ENCODE measurements at places on chromosomes 11 and 22.

DNA sequence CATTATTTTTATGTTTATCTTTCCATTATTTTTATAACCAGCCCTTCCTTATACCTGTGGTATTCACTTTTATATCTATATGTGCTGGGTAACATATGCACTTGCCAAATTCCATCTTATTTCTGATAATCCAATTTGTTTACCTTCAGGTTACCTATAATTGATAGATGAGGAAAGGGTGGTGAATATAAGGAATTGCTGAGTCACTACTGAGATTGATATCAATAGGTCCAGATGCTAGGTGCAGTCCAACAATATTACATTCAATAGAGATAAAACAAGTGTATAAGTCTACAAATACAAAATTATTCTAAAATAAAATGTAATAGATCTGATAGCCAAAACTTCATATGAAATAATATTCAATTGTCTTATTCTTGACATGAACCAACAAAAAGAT lies 759.0 kb upstream of the CCDC90B start:
- DNase-seq, result no peak

DNA sequence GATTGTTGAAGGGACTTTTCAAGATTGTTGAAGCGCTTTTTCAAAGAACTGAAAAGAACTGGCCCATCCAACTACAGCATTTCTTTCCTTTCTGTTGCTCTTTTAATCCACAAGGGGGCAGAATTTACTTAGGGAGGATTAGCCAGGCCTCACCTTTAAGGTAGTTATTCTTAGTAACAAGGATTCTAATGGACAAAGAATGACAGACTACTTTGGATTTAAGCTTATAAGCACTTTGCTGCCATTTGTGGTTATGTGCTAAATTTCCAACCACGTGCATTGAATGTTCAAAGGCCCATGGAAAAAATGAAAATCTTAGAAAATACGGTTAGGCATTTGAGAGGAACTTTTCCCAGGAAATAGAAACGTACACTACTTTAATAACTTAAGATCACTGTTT lies 49.5 kb upstream of the HSPA8 start:
- DNase-seq, result no peak

- DNase-seq, result no peak
Observed at GRCh38 chr11:494761-495536, 12.1 kb downstream of the RNH1 start.

DNA sequence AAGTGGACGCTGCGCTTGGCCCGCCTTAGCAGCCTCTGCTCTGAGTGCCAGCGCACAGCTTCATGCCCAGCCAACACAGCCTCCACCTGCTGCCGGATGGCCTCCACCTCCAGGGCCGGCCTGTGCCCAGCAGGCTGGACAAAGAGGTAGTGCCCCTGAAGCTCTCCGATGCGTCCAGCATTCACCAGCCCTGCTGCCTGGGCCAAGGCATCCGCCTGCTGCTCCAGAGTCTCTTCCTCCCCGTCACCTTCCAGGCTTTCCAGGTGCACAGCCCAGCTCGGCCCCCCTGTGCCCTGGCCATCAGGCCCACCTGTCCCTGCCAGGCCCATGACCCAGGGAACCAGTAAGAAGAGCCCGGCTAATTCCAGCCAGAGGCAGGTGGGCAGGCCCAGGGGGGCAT lies 2.5 kb downstream of the PCSK7 start:
- DNase-seq, result no peak

- DNase-seq, result no peak
Observed at GRCh38 chr11:9802291-9802861, 138.5 kb downstream of the SWAP70 start.
